ENCODE measurements at places on chromosomes 11 and 22. TPM values are rescaled to one million over a fixed set of nuclear protein-coding genes. Genes with fewer than 3 reads are reported as not detected.

Gene APBB1
- 40.7 TPM for total RNA-seq

Gene ZBTB3
- 13.0 TPM for total RNA-seq

Gene APOL6
- 40.7 TPM for total RNA-seq

DNA sequence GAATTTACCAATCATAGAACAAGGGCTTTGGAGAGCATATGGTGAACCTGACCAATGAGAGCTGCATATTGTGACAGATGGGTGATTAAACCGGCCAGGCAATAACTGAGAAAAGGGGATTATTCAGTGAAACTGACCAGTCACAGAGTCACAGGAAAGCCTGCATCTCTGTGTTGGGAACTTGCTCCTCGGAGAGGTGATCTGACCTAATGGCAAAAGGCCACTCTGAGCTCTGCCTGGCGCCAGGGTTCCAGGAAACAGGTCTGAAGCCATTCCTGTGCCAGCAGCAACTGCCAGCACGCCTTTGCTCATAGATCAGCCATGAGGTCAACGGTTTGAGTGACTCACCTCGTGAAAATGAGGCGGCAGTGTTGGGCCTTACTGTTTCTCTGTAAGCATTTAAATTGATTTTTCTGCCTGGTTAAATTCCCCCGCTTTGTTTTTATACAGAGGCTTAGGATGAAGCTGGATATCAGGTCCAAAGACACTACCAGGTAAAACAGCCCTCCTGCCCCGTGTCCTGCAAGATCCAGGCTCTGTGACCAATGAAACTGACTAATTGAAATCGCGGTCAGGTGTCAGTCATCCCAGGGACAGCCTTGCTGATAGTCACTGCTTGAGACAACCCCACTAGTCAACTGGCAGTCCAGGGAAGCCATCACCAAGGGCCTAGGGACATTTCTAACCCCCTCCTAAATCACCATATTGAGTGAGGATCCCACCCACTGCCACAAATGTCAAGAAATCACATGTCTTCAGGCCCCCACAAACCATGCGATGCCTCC lies 35.8 kb upstream of the MYOD1 start:
- DNase-seq = no peak

DNA sequence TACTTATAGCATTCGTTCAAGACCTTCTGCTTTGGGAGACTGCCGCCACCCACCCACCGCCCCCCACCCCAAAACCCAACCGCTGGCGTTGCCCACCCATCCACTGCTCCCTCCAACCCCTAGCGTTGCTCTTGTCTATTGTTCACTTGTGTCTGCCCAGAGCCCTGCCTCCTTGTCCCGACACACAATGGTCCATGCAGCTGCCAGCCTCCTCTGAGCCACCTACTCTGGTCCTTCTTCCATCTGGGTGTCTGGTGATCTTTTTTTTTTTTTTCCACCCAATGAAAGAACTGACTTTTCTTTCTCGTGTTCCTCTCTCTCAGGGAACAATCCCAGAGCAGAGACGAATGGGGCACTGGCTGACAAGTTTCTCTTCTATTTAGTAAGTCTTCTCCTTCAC lies 256.0 kb upstream of the SESN3 start:
- DNase-seq = no peak

DNA sequence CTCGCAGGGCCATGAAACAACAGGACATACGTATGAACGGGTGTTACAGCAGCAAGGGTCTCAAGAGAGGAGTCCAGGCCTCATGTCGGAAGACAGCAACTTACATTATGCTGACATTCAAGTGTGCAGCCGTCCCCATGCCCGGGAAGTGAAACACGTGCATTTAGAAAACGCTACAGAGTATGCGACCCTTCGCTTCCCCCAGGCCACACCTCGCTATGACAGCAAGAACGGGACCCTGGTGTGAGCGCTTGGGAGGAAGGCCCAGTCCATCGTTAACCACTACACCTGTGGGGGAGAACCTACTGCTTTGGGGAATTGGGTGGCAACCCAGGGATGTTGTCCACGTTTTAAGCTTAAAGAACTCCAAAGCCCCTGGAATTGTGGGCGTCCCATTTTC lies 7.2 kb downstream of the C11orf52 start:
- no peak for DNase-seq

GRCh38 chr22:24434471-24435322 lies 7.3 kb downstream of the ADORA2A start:
- peak; percentile 85 for DNase-seq
